ENCODE measurements at places on chromosomes 6 and 20.

DNA sequence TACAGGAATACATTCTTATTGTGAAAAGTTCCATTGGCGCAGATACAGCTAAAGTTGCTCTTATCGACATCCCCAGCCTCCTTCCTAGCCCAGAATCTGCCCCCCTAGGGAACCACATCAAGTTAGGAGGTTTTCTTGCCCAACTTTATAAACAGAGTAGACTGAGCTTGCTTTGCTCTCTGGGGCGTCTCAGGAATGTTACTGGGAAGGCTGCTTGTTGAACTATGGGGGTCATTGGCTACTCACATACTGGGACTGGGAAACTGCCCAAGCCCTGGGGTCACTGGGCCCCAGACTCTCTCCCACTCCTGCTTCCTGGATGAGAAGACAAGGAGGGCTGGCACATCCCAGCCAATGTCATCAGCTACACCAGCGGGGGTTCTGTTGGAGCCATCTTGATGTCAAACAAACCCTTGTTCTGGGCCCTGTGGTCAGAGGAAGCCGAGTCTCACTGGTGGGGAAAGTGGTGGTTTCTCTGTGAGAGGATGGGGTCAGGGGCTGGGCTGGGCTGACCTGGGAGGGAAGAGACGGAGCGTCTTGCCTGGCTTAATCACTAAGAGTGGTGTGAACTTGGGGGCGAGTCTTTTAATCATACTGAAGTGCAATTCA, 26.0 kb downstream of the BPIFB4 start:
- DNase-seq = no peak

DNA sequence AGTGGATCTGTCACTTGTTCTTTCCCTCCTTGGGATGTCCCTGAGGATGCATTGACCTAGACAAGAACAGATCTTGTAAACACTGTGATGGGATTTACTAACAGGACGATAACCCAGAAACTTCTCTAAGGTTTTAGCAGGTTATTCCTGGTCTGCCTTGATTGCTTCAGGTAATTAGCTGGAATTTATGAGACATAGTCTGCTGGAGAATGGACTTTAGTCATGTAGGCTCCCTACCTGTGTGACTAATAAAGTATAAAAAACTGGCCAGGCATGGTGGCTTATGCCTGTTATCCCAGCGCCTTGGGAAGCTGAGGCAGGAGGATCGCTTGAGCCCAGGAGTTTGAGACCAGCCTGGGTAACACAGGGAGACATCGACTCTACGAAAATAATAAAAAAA, 96.1 kb downstream of the PAK5 start:
- no peak for DNase-seq

DNA sequence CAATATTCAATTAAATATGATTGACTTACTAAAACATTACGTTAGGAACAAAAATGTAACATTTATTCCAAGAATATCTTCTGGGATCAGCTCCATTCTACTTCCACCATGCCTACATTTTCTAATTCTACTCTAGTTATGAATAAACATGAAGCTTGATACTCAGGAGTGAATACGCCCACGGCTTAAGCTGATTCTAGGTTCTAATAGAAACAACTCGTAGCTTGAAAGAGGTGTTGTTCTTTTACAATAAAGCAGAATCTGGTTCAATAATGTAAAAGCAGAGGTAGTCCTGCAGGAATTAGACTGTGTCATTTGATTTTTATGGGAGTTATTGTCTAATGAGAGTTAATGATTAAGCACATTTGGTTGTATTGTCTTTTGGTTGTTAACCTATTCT, 107.3 kb upstream of the OLIG3 start:
- DNase-seq = no peak

- DNase-seq = no peak
Observed at GRCh38 chr6:158266131-158266530, 46.1 kb upstream of the TULP4 start.

- no peak for DNase-seq
Observed at GRCh38 chr6:15426395-15426794, 180.5 kb downstream of the JARID2 start.

DNA sequence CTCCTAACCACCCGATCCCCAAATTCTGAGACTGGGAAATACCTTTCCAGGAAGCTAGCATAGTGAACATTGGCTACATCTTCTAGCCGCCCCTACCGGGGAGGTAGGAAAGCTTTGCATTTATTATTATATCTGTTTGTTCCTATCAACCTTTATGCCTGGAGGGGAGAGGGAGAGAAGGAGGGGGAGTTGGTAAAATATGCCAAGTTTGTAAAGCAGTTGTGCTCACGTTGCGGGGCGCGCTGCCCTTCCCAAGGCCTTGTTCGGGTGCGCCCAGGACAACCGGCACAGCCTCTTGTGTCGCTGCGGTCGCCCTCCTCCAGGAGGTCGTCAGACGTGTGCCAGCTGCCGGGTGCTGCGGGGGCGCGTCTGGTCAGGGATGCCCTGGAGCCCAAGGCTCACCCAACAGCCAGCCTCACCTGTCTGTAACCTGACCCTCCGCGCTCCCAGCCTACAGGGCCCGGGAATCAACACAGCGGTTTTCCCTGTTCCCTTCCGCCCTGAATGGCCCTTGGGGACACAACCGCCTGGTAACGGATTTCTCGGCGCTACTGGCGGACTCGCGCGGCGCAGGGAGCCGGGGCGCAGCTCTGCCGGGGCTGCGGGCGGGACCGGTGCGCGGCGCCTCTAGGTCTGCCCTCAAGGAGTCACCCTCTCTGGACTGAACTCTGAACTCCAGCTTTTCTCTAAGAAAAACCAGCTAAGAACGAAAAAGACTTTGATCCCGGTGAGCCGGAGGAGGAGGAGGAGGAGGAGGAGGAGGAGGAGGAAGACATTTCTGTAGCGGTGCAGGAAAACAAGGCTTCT, 1.1 kb upstream of the OVOL2 start:
- no peak for DNase-seq

DNA sequence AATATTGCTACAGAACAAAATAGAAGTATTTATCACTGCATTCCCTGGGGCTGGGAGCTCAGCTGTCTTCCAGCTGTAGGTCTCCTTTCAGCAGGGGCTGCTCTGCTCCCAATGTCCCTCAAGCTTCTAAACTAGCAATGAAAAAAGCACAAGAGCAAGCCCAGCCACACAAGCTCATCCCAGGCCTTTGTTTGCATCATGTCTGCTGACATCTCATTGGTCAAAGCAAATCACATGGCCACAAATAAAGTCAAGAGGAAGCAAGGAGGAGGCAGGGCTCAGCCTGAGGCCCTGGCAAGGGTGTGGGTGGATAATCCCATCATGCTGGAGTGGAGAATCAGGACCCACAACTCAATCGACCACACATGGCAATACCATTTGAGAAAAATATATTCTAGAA, 2.2 kb upstream of the BFSP1 start:
- DNase-seq = no peak

- DNase-seq = no peak
Observed at GRCh38 chr20:60080401-60080800, 122.2 kb downstream of the CDH26 start.

GRCh38 chr6:125444006-125444923, 142.5 kb upstream of the HDDC2 start:
- no peak for DNase-seq

DNA sequence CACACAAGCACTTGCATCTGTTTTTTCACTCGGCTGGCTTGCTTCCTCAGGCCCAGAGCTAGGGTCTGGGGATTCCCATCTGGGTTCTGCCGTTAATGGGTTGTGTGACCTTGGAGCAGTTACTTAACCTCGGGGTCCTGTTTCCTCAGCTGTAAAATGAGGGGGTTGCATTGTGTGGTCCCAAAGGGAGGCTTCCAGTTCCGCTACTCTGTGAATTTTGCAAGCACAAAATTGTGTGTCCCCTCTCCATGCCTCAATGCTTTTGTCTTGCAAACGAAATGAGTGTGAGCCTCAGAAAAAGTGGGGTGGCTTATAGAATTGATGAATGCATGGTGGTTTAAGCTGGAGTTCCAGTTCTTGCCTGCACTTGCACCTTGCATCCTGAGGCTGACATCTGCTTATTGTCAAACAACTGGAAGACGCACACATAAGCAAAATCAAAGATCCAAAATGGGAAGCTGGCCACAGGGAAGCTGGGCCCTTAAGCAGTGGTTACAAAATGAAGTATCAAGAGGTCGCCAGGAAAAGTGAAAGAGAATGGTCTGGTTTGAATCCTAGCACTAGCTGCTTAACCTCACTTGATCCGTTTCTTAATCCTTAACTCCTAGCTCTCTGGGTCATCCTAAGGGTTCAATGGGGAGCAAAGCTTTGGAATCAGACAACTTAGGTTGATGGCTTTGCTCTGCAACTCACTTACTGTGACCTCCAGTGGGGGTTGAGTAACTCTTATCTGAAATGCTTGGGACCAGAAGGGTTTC, 490.6 kb downstream of the DHX35 start:
- DNase-seq = no peak

- DNase-seq = no peak
Observed at GRCh38 chr6:69865126-69865525, 1.2 kb upstream of the COL19A1 start.

DNA sequence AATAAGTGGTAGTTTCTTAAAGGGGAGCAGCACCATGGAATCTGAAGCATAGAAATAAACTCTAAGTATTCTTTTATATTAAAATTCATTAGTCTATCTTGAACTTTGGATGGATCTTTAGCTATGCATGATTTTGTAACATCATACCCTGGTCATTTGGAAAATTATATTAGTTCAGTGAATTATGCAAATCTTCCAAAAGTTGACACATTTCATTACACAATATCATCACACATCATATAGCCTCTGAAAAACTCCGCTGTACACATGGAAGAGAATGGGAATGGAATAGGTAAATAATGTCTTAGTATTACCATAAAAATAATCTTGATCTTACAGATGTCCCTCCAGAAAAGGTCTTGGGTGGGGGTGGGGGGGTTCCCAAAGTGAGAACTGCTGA, 96.1 kb downstream of the ATXN1 start:
- no peak for DNase-seq

DNA sequence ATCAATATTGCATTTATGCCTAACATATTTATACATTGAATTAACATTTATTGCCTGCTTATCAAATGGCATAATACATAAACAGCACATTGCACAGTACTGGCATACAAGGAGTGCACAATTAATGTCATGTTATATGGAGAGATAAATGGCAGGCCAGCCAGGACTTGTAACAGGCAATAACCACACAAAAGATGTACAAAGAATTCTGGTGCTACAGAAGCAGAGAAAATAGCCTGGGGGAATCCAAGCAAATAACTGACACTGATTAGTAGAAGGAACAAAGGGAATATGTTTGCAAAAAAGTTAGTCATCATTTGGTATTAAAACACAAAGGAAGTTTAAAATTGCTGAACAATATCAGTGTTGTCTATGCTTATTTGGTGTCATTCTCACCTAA, 27.3 kb downstream of the COL21A1 start:
- DNase-seq = no peak

DNA sequence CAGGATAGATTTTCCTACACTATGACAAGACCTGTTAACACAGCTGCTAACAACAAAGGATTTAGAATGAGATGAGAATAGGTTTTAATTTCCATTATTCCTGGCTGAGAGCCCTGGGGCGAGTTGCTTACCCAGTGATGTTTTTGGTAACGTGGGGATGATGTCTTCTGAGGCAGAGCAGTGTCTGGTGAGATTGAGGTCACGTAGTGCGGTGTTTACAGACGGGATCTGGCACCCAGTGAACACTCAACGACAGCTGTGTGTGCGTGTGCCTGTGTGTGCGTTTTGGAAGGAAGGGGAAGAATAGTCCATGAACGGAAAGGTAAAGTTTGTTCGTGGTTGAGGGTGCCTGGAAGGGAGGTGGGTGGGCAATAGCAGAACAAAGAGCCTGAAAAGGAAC, 384.7 kb downstream of the C6orf118 start:
- DNase-seq = no peak

- DNase-seq = no peak
Observed at GRCh38 chr20:12773936-12774335, 234.8 kb upstream of the SPTLC3 start.

- DNase-seq = no peak
Observed at GRCh38 chr6:150967910-150968309, 102.4 kb downstream of the MTHFD1L start.

DNA sequence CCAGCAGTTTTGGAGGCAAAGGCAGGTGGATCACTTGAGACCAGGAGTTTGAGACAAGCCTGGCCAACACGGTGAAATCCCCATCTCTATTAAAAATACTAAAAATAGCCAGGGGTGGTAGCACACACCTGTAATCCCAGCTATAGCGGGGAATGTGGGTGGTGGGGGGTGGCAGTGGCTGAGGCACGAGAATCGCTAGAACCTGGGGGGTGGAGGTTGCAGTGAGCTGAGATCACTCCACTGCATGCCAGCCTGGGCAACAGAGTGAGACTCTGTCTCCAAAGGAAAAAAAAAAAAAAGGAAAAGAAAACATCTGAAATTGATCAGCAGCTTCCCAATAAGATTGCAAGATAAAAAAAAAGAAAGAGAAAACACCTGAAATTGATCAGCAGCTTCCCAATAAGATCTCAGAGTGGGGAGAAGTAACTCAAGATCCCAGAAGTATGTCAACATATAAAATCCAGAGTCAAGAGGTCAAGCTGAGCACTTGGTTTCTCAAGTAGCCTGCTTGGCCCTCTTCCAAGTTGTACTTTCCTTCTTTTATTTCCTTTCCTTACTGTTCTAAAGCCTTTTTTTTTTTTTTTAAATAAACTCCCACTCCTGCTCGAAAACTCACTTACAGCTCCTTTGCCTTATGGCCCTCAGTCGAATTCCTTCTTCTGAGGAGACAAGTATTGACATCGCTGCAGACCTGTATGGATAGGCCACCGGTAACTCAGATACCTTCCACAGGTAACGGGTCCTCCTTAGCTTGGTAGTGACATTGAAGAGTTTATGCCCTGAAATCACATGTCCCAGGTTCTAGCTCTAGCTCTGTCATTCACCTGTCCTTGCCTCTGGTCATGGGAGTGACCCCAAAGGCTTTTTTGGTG, 368.5 kb upstream of the SYNCRIP start:
- no peak for DNase-seq

DNA sequence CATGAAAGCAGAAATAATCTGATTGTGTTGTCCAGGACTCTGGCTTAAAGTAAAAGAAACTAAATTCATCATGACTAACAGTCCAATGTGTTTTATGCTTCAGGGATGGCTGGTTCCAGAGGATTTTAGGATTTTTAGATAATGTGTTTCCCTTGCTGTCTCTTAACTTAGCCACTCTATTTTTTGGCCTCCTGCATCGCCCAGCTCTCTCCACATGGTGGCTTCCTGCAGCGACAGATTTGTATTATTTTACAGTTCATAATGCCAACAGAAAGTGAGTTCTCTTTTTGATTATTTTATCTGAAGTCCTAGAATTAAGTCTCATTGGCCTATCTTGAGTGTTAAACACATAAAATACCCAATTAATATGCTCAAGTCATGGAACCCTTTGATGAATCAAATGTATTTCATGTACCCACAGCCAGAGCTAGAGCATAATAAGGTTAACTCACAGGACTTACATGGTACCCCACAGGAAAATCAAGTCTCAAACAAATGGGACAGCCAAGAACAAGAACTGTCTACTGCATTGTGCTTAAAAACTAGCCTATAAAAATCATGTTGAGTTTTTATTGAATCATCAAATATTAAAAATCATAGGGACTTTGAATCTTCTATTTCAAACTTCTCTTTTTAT, 582.5 kb downstream of the DOK5 start:
- DNase-seq = no peak

GRCh38 chr6:170136541-170137175, 154.2 kb downstream of the DLL1 start:
- DNase-seq = no peak

- DNase-seq = no peak
Observed at GRCh38 chr20:53036992-53037391, 64.8 kb downstream of the TSHZ2 start.
